ENCODE measurements at places on chromosomes 2 and 18. TPM values are rescaled to one million over a fixed set of nuclear protein-coding genes. Genes with fewer than 3 reads are reported as not detected.

DNA sequence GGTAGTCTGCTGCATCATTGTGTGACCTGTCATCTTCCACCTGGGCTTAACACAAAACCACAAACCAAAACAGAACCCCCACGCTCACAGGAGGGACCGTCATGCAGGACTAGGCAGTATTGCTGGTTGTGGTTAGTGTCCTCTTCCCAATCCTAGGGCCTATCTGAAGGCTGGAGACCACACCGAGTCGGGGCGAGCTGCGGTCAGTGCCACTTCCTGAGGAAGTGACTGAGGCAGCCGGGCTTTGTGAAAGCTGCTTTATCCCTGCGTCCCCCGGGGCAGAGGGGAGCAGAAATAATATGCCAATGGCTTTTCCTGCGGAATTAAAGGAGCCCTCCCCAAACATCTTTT, 22.9 kb downstream of the ZNF532 start:
- H3K4me1 ChIP-seq, result peaks cover 9% of the 10 kb centered on the region
- DNase-seq, result peak; percentile 90
- no peaks in the 10 kb centered on the region for H3K27me3 ChIP-seq
- H3K27ac ChIP-seq, result peak overlapping the region; percentile 68
- no peaks in the 10 kb centered on the region for H3K36me3 ChIP-seq
- H3K4me3 ChIP-seq, result no peak overlapping the region

DNA sequence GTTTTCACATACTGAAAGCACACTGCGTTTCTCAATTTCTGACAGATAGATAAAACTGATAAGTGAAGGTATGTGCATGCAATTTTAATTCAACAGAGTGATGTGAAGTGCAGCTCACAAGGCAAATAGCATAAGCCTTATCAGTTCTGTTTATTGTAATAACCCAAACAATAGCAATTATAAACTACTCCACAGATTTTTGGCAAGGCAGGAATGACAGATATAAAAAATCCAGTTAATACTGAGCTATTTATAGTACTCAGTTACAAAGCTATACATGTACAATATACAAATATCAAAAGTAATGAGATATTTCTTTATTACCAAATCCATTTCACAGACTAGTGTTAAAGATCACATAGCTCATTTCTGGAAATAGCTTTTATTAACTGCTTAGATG, 210.9 kb upstream of the KLHL14 start:
- no peaks in the 10 kb centered on the region for H3K27me3 ChIP-seq
- no peak overlapping the region for H3K27ac ChIP-seq
- H3K4me1 ChIP-seq, result no peaks in the 10 kb centered on the region
- no peak overlapping the region for H3K4me3 ChIP-seq
- DNase-seq, result no peak

Gene CCDC102B
- total RNA-seq, result 30.1 TPM

Gene UPP2
- not detected for total RNA-seq

DNA sequence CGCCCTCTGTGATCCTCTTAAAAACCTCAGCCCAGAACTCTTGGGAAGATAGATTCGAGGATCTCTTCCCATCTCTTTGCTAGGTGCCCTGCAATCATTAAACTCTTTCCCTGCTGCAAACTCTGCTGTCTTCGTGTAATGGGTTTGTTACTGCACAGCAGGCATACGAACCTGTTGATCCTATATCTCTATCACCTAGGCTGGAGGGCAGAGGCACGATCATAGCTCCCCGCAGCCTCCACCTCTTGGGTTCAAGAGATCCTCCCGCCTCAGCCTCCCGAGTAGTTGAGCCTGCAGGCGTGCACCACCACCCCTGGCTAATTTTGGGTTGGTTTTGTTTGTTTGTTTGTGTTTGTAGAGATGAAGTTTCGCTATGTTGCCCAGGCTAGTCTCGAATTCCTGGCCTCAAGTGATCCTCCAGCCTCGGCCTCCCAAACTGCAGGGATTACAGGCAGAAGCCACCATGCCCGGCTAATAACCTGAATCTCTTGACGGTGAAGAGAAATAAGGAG, 493 bp upstream of the BBS5 start:
- H3K27ac ChIP-seq, result no peak overlapping the region
- no peak overlapping the region for H3K4me3 ChIP-seq

Gene DNAJC5G
- total RNA-seq, result not detected

- H3K27me3 ChIP-seq, result no peaks in the 10 kb centered on the region
- no peak overlapping the region for H3K27ac ChIP-seq
- H3K4me3 ChIP-seq, result no peak overlapping the region
- no peak for DNase-seq
- no peaks in the 10 kb centered on the region for H3K36me3 ChIP-seq
- no peaks in the 10 kb centered on the region for H3K4me1 ChIP-seq
Observed at GRCh38 chr18:32922951-32923430, 150.2 kb upstream of the KLHL14 start.

Measured in aorta (tissue), 5 donors.